Myocyte (in vitro differentiated cells): ENCODE measurements at places on chromosomes 13 and 19. TPM values are rescaled to one million over a fixed set of nuclear protein-coding genes. Genes with fewer than 3 reads are reported as not detected.
A peak's percentile ranks its signal among the peaks of the same experiment; 100 is the strongest.

The CFAP97D2 gene
- not detected in 2 replicates for total RNA-seq

DNA sequence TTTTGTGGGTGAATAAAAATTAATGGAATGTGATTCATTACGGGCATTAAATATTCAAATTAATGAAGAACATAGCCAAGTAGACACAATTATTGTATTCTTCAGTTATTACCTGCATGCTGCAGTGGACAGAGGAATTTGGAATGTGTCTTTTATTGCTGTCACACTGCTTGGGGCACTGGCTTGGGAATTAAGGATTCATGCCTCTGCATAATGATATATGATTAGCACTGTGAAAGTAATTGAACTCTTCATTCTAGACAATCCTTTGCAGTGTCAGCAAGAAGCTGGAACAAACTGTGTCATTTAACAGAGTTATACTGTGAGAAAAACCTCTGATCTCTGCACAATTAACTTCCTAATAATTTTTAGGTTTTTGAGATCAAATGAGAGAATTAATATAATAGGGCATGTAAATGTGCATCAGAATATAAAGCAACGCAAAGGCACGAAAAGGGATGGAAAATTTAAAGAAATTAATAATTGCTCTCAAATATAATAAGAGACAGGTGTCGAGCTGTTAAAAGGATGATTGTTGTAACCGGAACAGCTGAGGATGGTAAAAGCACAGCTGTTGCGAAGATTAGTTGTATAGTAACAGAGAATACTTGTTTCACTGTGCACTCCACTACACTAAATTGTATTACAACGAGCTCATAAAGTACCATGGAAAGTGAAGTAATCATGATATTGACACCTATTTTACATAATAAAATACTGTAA is 235.1 kb upstream of the MIR17HG start:
- peak; percentile 37 for DNase-seq

- no peak for DNase-seq
These were observed 39.7 kb upstream of the IGSF23 start for GRCh38 chr19:44573627-44574026.

- DNase-seq = no peak
These were observed 1624.1 kb upstream of the PRR20A start for GRCh38 chr13:55516610-55517009.

- DNase-seq = peak; percentile 28
These were observed 36.4 kb upstream of the STARD13 start for GRCh38 chr13:33321686-33322542.

- no peak for DNase-seq
These were observed 573 bp upstream of the ERCC5 start for GRCh38 chr13:102845289-102845629.

GRCh38 chr19:16372065-16372915 is 47.7 kb downstream of the KLF2 start:
- DNase-seq = peak; percentile 53

DNA sequence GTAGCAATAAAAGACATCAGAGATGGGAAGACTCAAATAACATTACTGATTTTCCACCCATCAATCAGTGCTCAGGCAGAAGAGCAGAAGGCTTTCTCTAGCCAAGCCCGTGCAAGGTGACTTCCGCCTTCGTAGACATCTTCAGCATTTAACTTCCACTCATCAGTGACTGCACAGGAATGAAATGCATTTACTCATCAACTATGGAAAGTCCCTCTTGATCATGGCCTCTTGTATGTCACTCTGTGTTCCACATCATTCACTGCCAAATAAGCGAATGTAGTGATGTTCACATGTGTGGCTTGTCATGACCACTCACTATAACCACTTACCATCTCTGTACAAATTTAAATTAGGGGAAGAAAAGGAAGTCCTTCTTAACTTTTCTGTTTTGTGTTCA is 49.4 kb downstream of the SACS start:
- no peak for DNase-seq

The LACC1 gene
- 4.8 and 8.8 TPM in 2 replicates for total RNA-seq

DNA sequence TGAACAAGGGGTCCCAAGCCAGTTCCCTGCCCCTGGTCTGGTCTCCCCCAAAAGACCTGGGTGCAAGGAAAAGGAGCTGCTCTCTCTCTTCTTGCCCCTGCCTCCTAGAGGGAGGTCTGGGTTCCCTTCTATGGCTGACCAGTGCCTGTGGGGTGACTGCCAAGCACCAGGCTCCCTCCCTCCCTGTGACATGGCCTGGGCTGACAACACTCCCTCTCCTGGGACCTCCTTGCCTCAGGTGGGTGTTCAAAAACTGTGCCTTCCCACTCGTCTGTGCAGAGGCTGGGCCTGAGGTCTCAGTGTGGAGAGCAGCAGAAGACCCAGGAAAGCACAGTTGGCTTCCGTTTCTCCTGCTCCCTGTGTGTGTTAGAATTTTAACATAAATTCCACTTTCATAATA is 4.7 kb downstream of the ZNF446 start:
- DNase-seq = no peak

- DNase-seq = no peak
These were observed 6.2 kb downstream of the GAS6 start for GRCh38 chr13:113857531-113858195.

DNA sequence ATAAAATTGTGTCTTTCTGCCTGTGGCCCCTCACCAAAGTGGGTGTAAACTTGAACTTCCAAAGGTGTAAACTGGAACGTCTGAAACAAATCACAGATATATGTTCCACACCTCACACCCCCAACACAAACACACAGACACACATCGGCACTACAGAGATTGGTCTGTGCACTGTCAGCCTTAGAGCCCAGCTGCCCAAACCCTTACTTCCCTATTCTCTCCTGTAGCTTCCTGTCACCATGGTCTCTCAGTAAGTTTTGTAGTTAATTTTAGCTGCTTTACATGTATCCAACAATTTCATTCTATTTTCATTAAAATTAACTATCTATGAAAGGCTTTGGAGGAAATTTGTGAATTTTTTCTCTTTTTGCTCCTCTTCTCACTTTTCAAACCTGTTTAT is 5.4 kb downstream of the TM9SF2 start:
- no peak for DNase-seq
